ENCODE measurements at places on chromosomes 7 and 10. TPM values are rescaled to one million over a fixed set of nuclear protein-coding genes. Genes with fewer than 3 reads are reported as not detected.

DNA sequence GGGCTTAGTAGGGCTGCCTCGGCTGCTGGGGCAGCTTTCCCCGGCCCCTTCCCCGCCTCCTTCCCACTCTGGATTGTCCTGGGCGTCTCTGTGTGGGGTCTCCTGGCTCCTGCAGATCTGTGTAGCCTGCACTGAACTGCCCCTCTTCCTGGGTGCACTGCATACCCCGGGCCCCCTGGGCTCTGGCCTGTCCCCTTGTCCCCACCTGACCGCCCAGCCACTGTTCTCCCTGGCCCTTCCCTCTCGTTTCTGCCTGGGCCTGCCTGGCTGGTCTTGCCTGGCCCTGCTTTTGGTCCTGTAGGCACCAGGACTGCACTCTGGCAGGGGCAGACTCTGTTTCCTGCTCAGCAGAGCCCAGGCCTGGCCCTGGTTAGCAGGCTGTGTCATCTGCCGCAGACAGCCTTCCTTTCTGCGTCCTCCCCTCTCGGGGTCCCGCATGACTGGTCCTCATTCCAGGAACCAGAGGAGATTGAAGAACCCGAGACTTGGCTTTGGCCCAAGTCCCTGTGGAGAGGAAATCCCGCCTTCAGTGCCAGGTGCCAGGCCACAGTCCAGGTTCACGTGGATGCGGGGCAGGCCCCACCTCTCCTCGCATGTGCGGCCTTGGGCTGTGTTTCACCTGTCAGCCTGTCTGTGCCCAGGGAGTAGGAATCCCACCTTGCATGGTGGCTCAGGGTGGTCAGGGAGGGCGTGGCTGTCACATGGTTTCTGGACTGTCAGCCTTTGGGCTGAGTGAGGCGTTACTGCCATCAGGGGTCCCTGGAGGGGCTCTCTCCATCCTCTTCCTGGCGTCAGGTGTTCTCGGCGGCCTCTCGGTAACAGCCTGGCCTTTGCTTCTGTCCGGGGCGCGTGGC, 9.2 kb downstream of the INPP5A start:
- no peaks in the 10 kb centered on the region for H3K36me3 ChIP-seq
- no peak for DNase-seq
- H3K4me1 ChIP-seq = no peaks in the 10 kb centered on the region
- H3K27me3 ChIP-seq = no peaks in the 10 kb centered on the region
- no peak overlapping the region for H3K27ac ChIP-seq
- H3K4me3 ChIP-seq = no peak overlapping the region

Gene TAS2R41
- total RNA-seq = not detected

Gene CFAP58
- 0.98 TPM for total RNA-seq

DNA sequence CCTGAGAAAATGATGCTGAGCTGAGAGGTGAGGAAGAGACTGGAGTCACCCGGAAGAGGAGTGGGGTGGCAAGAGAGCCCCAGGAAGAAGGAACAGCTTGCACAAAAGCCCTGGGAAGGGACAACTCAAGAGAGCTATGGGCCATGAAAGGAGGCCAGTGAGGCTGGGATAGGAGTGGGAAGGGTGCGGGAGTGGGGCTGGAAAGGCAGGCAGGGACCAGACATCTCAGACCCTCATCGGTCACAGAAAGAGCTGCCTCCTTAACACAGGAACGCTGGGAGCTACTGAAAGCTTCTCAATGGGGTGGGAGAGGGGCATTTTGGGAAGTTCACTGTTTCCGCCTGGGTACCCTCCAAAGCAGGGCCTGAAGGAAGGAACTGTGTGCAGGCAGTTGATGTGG, 122.0 kb upstream of the UNC5B start:
- no peak for DNase-seq
- H3K27me3 ChIP-seq = no peaks in the 10 kb centered on the region
- H3K27ac ChIP-seq = no peak overlapping the region
- H3K36me3 ChIP-seq = no peaks in the 10 kb centered on the region

DNA sequence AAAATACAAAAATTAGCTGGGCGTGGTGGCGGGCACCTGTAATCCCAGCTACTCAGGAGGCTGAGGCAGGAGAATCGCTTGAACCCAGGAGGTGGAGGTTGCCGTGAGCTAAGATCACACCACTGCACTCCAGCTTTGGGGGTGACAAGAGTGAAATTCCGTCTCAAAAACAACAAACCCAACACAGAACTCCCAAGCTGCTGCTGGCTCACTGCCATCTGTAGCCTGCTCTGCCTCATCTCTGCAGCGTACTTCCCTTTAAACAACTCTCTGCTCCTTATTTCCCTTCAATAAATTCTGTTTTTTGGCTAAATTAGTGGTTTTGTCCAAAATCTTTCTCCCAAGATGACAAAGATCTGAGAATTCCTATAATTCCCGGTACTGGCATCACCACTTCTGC, 189.2 kb upstream of the GALNT17 start:
- DNase-seq = no peak
- H3K27ac ChIP-seq = no peak overlapping the region
- H3K27me3 ChIP-seq = no peaks in the 10 kb centered on the region
- no peaks in the 10 kb centered on the region for H3K4me1 ChIP-seq

- H3K4me1 ChIP-seq = no peaks in the 10 kb centered on the region
- no peaks in the 10 kb centered on the region for H3K36me3 ChIP-seq
- no peak for DNase-seq
Measured at GRCh38 chr10:10438335-10439100, 579.2 kb upstream of the CELF2 start.

DNA sequence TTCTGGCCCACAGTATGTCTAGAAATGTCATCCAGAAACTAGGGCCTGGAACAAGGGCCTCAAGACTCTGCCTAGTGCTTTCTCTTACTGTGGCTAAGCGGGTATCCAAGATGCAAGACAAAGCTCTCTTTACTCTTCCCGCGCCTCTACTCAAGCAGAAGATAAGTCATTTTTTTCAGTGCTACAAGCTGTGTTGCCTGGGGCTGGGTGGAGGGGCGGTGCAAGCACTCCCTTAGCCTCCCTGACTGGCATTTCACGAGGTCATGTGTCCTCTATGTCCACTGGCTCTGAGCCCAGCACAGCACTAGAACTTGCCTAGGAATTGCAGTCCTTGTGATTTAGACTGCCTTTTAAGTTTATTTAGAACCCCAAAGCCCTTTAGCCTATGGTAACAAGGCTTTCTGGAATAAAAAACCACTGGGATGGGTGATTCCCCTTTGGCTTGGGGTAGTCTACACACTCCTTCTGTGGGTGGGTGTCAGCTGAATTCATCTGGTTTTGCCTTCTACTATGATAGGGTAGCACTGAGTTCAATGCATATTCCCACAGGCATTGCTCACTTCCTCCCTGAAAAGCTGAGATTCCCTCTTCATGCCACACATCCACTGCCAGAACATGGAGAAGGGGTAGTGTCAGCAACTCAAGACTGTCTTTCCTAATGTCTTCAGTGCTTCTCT, 371.8 kb upstream of the KCND2 start:
- H3K4me3 ChIP-seq = no peak overlapping the region
- DNase-seq = no peak
- no peaks in the 10 kb centered on the region for H3K36me3 ChIP-seq
- H3K4me1 ChIP-seq = no peaks in the 10 kb centered on the region
- no peaks in the 10 kb centered on the region for H3K27me3 ChIP-seq

Data from breast epithelium (tissue), 4 donors.